Adrenal gland (tissue), 19 donors: ENCODE measurements at places on chromosomes 4 and X. TPM values are rescaled to one million over a fixed set of nuclear protein-coding genes. Genes with fewer than 3 reads are reported as not detected.

STX18 gene
- 35.0 TPM for total RNA-seq

CXorf49 gene
- total RNA-seq: not detected

STATH gene
- not detected for total RNA-seq

SCRG1 gene
- total RNA-seq: 0.76 TPM

NAP1L2 gene
- 6.8 TPM for total RNA-seq

ABRAXAS1 gene
- total RNA-seq: 6.2 TPM

DYNLT3 gene
- total RNA-seq: 101 TPM

GPRIN3 gene
- total RNA-seq: 0.67 TPM

ITIH6 gene
- total RNA-seq: not detected

NUDT11 gene
- 1.1 TPM for total RNA-seq

CXCL9 gene
- total RNA-seq: 1.2 TPM

MAGEE1 gene
- total RNA-seq: 4.0 TPM

DNA sequence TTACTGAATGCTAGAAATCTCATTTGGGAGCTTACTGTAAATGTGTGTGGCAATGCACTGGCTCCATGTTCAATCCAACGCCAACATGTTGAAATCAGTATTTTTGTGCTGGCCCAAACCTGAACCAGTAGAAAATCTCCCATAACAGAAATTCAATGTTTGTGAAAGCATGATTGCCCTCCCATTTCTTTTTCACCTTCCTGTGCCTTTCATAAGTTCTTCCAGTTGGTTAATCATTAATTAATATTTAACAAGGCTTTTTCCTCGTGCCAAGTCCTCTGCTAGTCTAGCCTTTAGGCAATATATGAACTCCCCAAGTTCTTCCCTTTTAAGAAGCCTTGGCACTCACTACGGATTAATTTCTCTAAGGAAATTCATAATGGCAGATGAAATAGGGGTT lies 1.3 kb upstream of the PLS3 start:
- H3K4me1 ChIP-seq: no peaks in the 10 kb centered on the region
- peaks cover 28% of the 10 kb centered on the region for H3K27me3 ChIP-seq
- no peak overlapping the region for H3K27ac ChIP-seq
- DNase-seq: no peak

- no peak overlapping the region for H3K27ac ChIP-seq
- H3K27me3 ChIP-seq: no peaks in the 10 kb centered on the region
- H3K4me3 ChIP-seq: no peak overlapping the region
- H3K36me3 ChIP-seq: no peaks in the 10 kb centered on the region
- no peaks in the 10 kb centered on the region for H3K4me1 ChIP-seq
These were observed 210.7 kb upstream of the SLC7A11 start for GRCh38 chr4:138452826-138453225.

DNA sequence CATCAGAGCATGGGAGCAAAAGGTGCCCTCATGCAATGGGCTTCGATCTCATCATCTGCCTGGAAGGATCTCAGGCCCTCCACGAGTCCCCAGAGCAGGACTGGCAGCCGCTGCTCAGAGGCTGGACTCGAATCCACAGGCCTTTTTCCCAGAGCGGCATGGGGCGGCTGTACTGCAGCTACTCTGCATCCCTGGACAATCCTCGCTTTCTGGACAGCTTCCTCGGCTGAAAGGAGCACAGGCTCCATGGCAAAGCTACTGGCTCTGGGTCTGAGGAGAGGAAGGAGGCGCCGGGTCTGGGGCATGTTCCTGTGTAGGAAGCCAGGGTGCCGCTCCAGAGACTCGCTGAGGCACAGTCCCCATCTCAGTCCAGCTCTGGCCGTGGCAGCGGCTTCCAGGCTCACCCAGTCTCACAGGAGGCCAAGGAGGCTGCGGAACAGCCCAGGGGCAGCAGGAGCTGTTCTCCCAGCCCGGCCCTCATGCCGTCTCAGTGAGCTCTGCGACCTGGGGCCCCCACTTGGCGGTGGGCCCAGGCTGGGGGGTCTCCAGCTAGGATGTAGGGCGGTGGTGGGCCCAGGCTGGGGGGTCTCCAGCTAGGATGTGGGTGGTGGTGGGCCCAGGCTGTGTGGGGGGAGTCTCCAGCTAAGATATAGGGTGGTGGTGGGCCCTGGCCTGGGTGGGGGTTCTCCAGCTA lies 2.7 kb upstream of the SPON2 start:
- peaks cover 18% of the 10 kb centered on the region for H3K4me1 ChIP-seq
- H3K27ac ChIP-seq: no peak overlapping the region
- H3K27me3 ChIP-seq: peaks cover 22% of the 10 kb centered on the region
- no peaks in the 10 kb centered on the region for H3K36me3 ChIP-seq

- H3K4me1 ChIP-seq: no peaks in the 10 kb centered on the region
- H3K27ac ChIP-seq: no peak overlapping the region
- H3K36me3 ChIP-seq: no peaks in the 10 kb centered on the region
- no peak overlapping the region for H3K4me3 ChIP-seq
These were observed 239.2 kb upstream of the GNPDA2 start for GRCh38 chr4:44965435-44966095.

- peaks cover 4% of the 10 kb centered on the region for H3K4me1 ChIP-seq
- H3K27ac ChIP-seq: no peak overlapping the region
- H3K4me3 ChIP-seq: no peak overlapping the region
- no peaks in the 10 kb centered on the region for H3K27me3 ChIP-seq
These were observed 63.2 kb upstream of the TNIP3 start for GRCh38 chr4:121227341-121227792.

DNA sequence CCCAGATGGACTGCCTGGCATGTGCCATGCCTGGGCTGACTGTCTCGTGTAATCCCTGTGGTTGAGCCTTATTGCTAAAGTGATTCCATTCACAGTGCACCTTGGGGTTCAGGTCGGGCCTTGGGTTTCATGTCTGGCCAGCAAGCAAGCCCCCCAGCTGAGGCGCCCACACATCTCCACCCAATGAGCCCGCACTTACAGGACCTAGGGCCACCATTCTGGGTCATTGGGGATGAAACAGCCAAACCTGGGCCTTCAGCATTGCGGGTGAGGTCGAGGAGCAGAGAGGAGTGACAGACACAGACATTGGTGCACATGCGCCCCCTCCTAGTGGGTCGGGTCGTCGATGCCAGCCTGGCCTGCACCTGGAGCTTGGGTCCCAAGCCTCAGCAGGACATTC lies 21.3 kb upstream of the WFS1 start:
- H3K4me3 ChIP-seq: no peak overlapping the region
- no peak for DNase-seq
- no peak overlapping the region for H3K27ac ChIP-seq
- peaks cover 17% of the 10 kb centered on the region for H3K27me3 ChIP-seq
- no peaks in the 10 kb centered on the region for H3K36me3 ChIP-seq
- no peaks in the 10 kb centered on the region for H3K4me1 ChIP-seq

DNA sequence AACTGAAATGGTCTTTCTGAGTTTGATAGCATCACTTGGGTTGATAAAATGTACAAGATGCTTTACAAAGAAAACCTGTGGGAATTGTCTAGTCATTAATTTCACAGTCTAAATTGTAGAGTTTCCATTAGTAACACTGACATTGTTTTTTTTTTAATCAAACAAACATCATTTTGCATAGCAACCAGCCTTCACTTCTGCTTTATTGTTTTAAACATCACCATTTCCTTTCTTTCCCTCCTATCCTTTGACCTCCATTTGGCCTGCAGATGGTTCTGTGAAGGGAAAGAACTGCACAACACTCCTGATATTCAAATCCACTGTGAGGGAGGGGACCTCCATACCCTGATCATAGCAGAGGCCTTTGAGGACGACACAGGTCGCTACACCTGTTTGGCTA lies 171.1 kb downstream of the PALLD start:
- H3K27ac ChIP-seq: no peak overlapping the region
- no peaks in the 10 kb centered on the region for H3K27me3 ChIP-seq
- no peaks in the 10 kb centered on the region for H3K36me3 ChIP-seq
- H3K4me1 ChIP-seq: no peaks in the 10 kb centered on the region
- no peak overlapping the region for H3K4me3 ChIP-seq
- DNase-seq: no peak

- H3K4me1 ChIP-seq: peaks cover 4% of the 10 kb centered on the region
- H3K36me3 ChIP-seq: no peaks in the 10 kb centered on the region
- H3K4me3 ChIP-seq: no peak overlapping the region
These were observed 39.9 kb upstream of the MXD4 start for GRCh38 chr4:2301806-2302205.

GRCh38 chr4:6001680-6002491 lies 16.3 kb downstream of the C4orf50 start:
- H3K36me3 ChIP-seq: no peaks in the 10 kb centered on the region
- no peak for DNase-seq
- H3K4me3 ChIP-seq: no peak overlapping the region
- H3K27ac ChIP-seq: no peak overlapping the region
- no peaks in the 10 kb centered on the region for H3K4me1 ChIP-seq
- no peaks in the 10 kb centered on the region for H3K27me3 ChIP-seq

- no peak overlapping the region for H3K4me3 ChIP-seq
- H3K27me3 ChIP-seq: no peaks in the 10 kb centered on the region
- no peak overlapping the region for H3K27ac ChIP-seq
- no peaks in the 10 kb centered on the region for H3K36me3 ChIP-seq
These were observed 7.1 kb upstream of the BST1 start for GRCh38 chr4:15695729-15696128.

GRCh38 chr4:158535130-158535614 lies 13.5 kb downstream of the RXFP1 start:
- no peaks in the 10 kb centered on the region for H3K27me3 ChIP-seq
- H3K36me3 ChIP-seq: no peaks in the 10 kb centered on the region
- H3K4me1 ChIP-seq: no peaks in the 10 kb centered on the region
- peak; percentile 17 for DNase-seq
- H3K4me3 ChIP-seq: no peak overlapping the region
- H3K27ac ChIP-seq: no peak overlapping the region

- H3K36me3 ChIP-seq: no peaks in the 10 kb centered on the region
- no peak overlapping the region for H3K4me3 ChIP-seq
- DNase-seq: no peak
- H3K4me1 ChIP-seq: no peaks in the 10 kb centered on the region
- no peak overlapping the region for H3K27ac ChIP-seq
These were observed 81.9 kb upstream of the PDHA2 start for GRCh38 chr4:95758001-95758400.

DNA sequence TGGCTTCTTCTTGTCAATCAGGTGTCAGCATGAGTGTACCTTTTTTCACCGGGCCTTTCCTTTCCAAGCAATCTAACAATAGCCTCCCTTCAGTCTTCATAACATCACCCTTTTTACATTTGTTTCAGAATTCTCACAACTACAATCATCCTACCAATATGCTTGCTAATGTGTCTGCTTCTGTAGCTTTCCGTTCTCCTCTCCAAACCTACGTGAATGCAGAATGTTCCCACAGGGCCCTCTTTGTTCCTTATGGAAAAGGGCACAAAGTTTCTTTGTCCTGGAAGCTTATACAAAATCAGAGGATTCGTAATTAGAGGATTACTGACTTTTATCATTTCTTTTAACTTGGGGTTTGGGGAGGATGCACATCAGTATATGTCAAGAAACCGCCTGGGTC lies 461.8 kb downstream of the CENPC start:
- H3K4me3 ChIP-seq: no peak overlapping the region
- DNase-seq: no peak
- H3K27me3 ChIP-seq: no peaks in the 10 kb centered on the region
- no peaks in the 10 kb centered on the region for H3K4me1 ChIP-seq
- H3K36me3 ChIP-seq: no peaks in the 10 kb centered on the region
- H3K27ac ChIP-seq: no peak overlapping the region

GRCh38 chrX:16278927-16279326 lies 111.6 kb downstream of the MAGEB17 start:
- H3K36me3 ChIP-seq: no peaks in the 10 kb centered on the region
- no peak overlapping the region for H3K27ac ChIP-seq
- H3K4me3 ChIP-seq: no peak overlapping the region
- H3K4me1 ChIP-seq: no peaks in the 10 kb centered on the region

- H3K4me3 ChIP-seq: no peak overlapping the region
- H3K27ac ChIP-seq: no peak overlapping the region
- H3K27me3 ChIP-seq: no peaks in the 10 kb centered on the region
- peaks cover 52% of the 10 kb centered on the region for H3K36me3 ChIP-seq
- no peaks in the 10 kb centered on the region for H3K4me1 ChIP-seq
These were observed 35.7 kb upstream of the TBC1D14 start for GRCh38 chr4:6873792-6874461.

DNA sequence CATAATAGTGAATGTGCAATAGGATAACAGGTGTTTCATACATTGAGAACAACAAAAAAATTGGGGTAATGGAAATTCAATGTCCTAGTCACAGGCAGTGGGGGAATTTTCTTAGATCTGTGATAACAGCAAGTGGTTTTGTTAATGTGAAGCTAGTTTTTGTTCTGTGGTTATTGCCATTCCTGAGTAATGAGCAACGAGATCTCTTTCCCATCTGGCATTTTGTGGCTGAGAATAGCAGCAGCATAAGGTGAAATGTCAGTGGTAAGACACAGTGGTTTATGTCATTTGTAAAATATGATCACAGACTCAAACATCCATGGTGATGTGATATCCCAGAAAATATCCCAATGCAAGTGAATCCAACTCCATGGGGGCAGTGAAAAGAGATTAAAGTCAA lies 497.5 kb downstream of the KCNIP4 start:
- H3K4me3 ChIP-seq: no peak overlapping the region
- no peaks in the 10 kb centered on the region for H3K27me3 ChIP-seq
- H3K27ac ChIP-seq: no peak overlapping the region
- DNase-seq: no peak

GRCh38 chr4:185945906-185946305 lies 123.0 kb upstream of the TLR3 start:
- H3K4me1 ChIP-seq: no peaks in the 10 kb centered on the region
- H3K36me3 ChIP-seq: no peaks in the 10 kb centered on the region
- no peak for DNase-seq
- no peak overlapping the region for H3K4me3 ChIP-seq

- peak; percentile 37 for DNase-seq
- no peak overlapping the region for H3K4me3 ChIP-seq
- peaks cover 3% of the 10 kb centered on the region for H3K27me3 ChIP-seq
- H3K27ac ChIP-seq: no peak overlapping the region
These were observed 218.2 kb downstream of the IDS start for GRCh38 chrX:149286940-149287349.

GRCh38 chr4:6566391-6567190 lies 8.4 kb upstream of the MAN2B2 start:
- peaks cover 3% of the 10 kb centered on the region for H3K4me1 ChIP-seq
- H3K4me3 ChIP-seq: no peak overlapping the region
- H3K27me3 ChIP-seq: peaks cover 23% of the 10 kb centered on the region
- H3K36me3 ChIP-seq: no peaks in the 10 kb centered on the region

- peaks cover 10% of the 10 kb centered on the region for H3K4me1 ChIP-seq
- peak overlapping the region; percentile 38 for H3K27ac ChIP-seq
- peak overlapping the region; percentile 48 for H3K4me3 ChIP-seq
- H3K36me3 ChIP-seq: no peaks in the 10 kb centered on the region
- no peak for DNase-seq
These were observed 519 bp downstream of the FOXO4 start for GRCh38 chrX:71095981-71096759.

DNA sequence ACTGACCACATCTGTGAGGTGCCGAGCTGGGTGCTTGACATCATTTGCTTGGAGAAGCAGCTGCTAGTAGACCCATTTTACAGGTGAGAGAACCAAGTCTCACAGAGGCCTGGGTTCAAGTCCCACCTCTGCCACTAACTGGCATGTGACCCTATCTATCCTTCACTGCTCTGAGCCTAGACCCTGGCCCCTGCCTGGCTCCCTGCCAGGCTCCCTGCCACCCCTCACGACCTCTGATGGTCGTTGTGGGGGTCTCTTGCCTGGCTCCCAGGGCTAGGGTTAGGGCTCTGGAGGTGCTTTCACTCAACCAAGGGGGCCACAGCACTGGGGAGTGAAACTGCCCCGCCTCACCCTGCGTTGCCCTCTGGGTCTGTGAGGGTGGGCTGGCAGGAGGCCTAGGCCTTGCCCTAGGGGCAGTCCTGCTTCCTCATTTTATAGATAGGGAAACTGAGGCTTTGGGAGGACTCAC lies 7.2 kb upstream of the ADD1 start:
- H3K27ac ChIP-seq: peak overlapping the region; percentile 32
- H3K36me3 ChIP-seq: no peaks in the 10 kb centered on the region
- H3K4me1 ChIP-seq: peaks cover 8% of the 10 kb centered on the region
- no peaks in the 10 kb centered on the region for H3K27me3 ChIP-seq
- H3K4me3 ChIP-seq: no peak overlapping the region
- DNase-seq: peak; percentile 12
